Uterus (tissue), 4 donors: ENCODE measurements at places on chromosomes 6 and 20. TPM values are rescaled to one million over a fixed set of nuclear protein-coding genes. Genes with fewer than 3 reads are reported as not detected.

DNA sequence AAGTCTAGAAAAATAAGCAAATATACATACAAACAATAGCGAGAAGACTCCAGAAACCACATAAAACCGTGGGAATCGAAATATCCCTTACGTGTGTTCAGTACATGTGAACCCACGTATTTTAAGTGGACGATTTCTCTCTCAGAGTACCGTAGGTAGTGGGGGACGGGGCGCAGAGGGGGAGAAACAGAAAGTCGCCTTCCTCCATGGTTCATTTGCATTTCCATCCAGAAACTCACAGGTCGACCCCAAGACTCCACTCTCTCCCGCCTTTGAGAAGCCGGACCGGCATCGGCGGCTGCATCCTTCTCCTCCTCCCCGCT is 538 bp upstream of the ENPP1 start:
- DNase-seq, result no peak

Gene TNFRSF21
- 1.0 TPM for total RNA-seq

Gene TULP1
- total RNA-seq, result not detected

- no peak for DNase-seq
These were observed 89.3 kb downstream of the ASXL1 start for GRCh38 chr20:32447136-32448027.

Gene SPATA25
- 2.6 TPM for total RNA-seq

DNA sequence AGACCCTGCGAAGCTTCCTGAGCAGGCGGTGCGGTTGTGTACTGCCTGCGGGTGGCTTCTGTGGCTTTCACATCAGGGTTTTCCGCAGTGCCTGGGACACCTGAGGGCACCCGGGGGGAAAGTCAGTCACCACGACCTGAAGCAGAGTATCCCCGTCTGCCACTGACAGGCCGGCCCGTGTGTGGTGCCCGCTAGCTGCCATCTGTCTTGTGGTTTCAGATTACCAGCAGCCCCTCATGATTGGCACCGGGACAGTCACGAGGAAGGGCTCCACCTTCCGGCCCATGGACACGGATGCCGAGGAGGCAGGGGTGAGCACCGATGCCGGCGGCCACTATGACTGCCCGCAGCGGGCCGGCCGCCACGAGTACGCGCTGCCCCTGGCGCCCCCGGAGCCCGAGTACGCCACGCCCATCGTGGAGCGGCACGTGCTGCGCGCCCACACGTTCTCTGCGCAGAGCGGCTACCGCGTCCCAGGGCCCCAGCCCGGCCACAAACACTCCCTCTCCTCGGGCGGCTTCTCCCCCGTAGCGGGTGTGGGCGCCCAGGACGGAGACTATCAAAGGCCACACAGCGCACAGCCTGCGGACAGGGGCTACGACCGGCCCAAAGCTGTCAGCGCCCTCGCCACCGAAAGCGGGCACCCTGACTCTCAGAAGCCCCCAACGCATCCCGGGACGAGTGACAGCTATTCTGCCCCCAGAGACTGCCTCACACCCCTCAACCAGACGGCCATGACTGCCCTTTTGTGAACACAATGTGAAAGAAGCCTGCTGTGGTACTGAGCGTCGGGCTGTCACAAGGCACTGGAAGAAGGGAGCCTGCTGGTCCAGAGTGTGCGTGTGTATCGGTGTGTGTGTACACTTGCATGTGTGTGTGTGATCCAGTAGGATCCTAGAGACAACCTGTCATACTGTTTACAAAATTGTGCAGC is 54.4 kb downstream of the GOPC start:
- DNase-seq, result peak; percentile 27

DNA sequence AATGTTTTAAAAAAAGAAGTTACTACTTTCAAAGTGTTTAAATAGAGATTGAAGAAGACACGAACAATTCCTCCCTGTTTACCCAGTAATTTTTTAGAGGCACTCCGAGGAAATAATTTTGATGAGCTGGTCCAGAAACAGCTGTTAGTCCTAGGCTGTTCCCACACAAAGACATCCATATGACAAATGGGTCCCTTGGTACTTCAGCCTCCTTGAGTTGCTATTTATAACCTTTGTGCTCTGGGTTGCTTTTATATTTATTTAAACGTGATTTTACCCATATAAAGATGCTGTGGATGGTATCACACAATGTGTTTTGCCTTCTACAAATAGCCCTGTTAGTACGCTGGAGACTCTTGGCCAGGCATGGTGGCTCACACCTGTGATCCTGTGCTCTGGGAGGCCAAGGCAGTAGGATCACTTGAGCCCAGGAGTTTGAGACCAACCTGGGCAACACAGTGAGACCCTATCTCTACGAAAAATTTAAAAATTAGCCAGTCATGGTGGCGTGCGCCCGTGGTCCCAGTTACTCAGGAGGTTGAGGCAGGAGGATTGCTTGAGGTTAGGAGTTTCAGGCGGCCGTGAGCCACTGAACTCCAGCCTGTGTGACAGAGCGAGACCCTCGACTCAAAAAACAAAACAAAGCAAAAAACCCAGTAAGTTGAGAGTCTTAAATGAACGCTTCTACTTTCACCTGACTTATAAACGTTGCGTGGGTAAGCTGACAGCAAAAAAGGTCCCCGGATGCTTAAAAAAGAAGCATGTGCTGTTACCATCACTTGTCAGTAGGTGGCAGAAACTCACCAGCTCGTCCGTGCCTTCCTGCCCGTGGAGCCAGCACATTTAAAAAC is 56.9 kb upstream of the ARMH2 start:
- DNase-seq, result peak; percentile 44

- DNase-seq, result no peak
These were observed 62.8 kb downstream of the FBXO5 start for GRCh38 chr6:152920016-152920415.

Gene EDN3
- total RNA-seq, result 2.8 TPM

Gene ZNF512B
- total RNA-seq, result 23.3 TPM

DNA sequence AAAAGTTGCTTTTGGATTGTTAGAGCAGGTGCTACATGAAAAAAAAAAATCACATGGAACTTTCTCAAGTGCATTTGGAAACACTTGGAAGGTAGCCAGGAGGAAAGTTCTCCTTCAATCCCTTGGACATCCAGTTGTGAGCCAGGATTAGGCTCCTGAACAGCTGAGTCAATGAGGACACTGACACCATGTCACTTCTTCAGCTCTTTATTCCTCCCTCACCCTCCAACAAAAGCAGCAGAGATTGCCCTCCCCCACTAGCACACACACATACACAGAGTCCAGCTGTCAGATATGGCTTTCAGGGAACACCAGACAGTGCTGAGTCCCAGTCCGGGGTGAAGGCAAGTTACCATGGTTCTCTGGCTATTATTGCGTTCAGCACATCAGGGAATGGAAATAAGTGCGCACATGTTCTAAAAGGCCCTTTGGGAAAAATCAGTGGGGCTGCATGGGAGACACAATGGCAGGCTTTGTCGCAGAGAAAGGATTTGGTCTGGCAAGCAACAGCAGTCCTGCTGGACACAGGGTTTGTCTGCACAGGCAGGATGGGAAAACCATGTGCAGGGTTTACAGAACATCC is 124.7 kb upstream of the MARCKS start:
- DNase-seq, result peak; percentile 22

Gene FAM209A
- total RNA-seq, result 0.76 TPM

- DNase-seq, result no peak
These were observed 30.1 kb upstream of the EIF2S2 start for GRCh38 chr20:34142121-34142520.

DNA sequence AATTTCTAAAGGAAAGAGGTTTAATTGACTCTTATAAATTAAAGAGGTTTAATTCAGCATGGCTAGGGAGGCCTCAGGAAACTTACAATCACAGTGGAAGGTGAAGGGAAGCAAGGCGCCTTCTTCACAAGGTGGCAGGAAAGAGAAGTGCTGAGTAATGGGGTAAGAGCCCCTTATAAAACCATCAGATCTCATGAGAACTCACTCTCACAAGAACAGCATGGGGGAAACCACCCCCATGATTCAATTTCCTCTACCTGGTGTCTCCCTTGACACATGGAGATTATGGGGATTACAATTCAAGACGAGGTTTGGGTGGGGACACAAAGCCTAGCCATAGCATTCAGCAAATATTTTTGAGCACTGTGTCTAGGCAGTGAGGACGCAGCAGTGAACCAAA is 3.9 kb upstream of the IPCEF1 start:
- no peak for DNase-seq

- DNase-seq, result no peak
These were observed 86.4 kb upstream of the NOX3 start for GRCh38 chr6:155542036-155542435.

DNA sequence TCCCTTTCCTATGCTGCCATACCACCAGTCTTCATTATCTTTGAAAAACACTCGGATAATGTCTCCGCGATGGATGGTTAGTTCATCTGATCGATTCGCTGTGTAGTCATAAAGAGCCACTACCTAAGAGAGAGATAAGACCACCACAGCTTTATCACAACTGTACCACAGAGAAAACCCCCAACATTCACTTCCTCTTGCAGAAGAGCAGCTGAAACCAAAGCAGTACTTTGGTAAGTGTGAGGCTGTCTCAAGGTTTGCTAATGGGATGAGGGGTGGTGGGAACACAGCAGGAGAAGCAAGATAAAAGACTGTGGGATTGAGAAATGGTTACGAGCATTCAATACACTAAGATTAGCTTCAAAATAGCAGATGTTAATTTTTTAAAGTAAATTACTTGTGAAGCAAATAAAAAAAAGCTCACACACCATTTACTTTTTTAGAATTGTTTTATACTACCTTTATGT is 142.1 kb downstream of the MYB start:
- no peak for DNase-seq

Gene MLN
- not detected for total RNA-seq

DNA sequence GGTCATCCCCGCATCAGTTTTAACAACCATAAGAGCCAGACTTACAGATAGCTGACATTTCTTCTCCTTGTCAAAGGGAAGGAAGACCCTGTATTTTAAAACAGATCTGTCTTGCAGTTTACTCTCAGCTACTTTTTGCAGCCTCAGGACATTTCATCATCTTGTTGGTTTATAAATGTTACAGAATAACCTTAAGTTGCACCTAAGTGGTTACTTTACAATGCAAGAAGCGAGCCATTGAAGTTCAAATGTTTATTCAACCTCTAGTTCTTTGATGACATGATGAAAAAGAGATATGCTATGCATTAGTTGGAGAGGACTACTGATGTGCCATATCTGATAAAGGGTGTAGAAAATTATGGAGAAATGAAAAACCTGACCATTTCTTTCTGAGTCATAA is 187.9 kb upstream of the COL21A1 start:
- no peak for DNase-seq

Gene CTNNBL1
- total RNA-seq, result 57.2 TPM

- DNase-seq, result no peak
These were observed 33.6 kb upstream of the UST start for GRCh38 chr6:148713033-148713738.

GRCh38 chr6:72913797-72914196 is 291.9 kb downstream of the KCNQ5 start:
- no peak for DNase-seq

GRCh38 chr6:38637756-38638155 is 2.0 kb downstream of the BTBD9 start:
- no peak for DNase-seq

Gene MOXD1
- 27.6 TPM for total RNA-seq

GRCh38 chr6:34233867-34234266 is 2.8 kb upstream of the HMGA1 start:
- no peak for DNase-seq

GRCh38 chr6:124530926-124531325 is 431.3 kb upstream of the RNF217 start:
- DNase-seq, result no peak

GRCh38 chr6:143543435-143543834 is 31.9 kb upstream of the FUCA2 start:
- no peak for DNase-seq

- DNase-seq, result no peak
These were observed at the start of gene PNPLA1 for GRCh38 chr6:36269834-36270705. PNPLA1 (plus strand) TSS chr6:36270060; CDS start chr6:36270460, 400 bp downstream.

GRCh38 chr20:59508729-59509128 is 95.6 kb upstream of the PHACTR3 start:
- no peak for DNase-seq

GRCh38 chr6:137019476-137020272 is 25.1 kb downstream of the IL20RA start:
- DNase-seq, result no peak

- DNase-seq, result no peak
These were observed 10.5 kb downstream of the CAPN11 start for GRCh38 chr6:44169154-44169553.

DNA sequence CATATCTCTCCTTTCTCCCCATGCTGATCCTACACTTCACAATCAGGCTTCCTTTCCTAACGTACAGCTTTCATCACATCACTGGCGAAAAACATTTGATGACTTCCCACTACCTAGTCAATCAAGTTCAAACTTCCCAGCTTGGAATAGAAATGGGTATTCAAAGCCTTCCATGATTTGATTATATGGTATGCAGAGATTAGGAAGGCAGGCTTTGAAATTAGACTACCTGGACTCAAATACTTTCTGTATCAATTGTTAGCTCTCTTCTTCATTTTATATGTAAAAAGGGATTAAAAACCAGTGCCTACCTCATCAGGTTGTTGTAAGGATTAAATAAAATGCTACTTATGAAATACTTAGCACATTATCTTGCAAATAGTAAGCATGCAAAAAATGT is 7.7 kb downstream of the NCOA6 start:
- DNase-seq, result no peak

DNA sequence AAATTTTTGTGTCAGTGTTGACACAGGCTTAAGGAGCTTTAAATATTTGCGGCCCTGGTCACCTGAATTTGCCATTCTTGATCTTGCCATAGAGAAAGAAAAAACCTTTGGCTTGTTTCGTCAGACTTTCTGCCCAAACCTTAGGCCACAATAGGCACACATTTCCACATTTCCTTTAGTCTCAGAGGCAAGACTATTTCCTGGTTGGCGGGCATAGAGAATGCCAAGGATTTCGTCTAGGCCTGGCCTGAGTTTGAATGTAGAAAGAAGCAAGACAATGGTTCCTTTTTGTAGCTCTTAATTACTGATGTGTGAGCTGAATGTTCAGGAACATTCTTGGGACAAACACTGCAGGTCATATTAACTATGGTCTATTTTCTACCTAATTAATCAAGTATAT is 108.1 kb downstream of the TRMT11 start:
- no peak for DNase-seq

DNA sequence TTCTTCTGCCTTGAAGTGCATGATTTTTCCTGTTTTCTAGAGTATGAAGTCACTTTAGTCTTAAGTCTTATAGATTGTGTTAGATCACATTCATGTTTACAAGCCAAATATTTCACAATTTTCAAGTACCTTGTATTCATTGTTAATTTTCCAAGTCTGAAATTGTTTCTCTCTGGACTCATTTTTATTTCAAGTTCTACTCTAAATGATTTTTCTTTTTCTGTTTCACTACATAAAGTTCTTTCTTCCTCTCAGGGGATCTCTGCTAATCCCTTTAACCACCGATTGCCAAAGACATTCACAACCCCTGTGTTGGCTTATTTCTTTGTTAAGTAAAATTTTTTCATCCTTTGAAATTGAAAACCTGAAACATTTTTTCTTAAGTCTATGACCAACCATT is 805.7 kb downstream of the KIF16B start:
- no peak for DNase-seq
